ENCODE measurements at places on chromosomes 13 and 19.

DNA sequence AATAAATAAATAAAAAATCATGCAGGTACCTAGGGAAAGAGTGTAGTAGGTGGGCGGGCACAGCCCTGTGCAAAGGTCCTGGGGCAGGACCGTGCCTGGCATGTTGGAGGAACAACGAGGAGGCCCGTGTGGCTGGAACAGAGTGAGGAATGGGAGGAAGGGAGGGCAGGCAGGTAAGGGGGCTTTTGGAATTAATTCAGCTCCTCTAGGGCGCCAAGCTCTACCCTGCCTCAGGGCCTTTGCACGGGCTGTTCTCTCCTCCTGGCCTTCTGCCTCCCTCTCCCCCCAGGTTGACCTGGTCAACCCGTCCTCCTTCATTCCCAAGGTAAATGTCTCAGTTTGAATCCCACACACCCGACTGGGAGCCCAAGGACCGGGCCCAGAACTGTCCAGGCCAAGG lies 31.1 kb upstream of the SEMA6B start:
- no peak for DNase-seq

- DNase-seq: no peak
Measured at GRCh38 chr19:29413435-29413834, 112.4 kb upstream of the VSTM2B start.

- DNase-seq: peak; percentile 71
Measured at GRCh38 chr19:38683393-38684077, 36.1 kb downstream of the ACTN4 start.

DNA sequence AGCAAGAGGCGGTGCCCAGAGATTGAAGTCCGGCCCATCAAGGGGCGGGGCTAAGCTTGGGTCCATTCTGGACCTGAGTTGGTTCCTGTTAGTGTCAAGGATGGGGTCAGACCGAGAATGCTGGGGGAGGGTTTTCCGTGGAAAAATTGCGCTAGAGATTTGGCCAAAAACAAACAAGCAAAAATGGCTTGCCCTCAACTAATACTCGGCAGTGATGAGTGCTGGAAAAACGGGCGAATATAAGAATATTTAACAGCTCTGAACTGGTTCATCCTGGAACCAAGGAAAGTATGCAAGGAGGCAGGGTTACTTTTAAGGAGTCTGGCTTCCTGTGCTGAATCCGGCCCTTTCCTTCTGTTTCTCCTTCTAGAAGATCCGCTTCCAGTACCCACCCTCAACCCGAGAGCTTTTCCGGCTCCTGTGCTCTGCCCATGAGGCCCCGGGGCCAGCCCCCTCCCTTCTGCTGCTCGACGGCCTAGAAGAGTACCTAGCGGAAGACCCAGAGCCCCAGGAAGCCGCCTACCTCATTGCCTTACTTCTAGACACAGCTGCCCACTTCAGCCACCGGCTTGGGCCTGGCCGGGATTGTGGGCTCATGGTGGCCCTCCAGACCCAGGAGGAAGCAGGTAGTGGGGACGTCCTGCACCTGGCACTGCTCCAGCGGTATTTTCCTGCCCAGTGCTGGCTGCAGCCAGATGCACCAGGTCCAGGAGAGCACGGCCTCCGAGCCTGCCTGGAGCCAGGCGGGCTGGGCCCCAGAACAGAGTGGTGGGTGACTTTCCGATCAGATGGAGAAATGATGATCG lies 880 bp downstream of the SWSAP1 start:
- no peak for DNase-seq

- DNase-seq: peak; percentile 54
Measured at GRCh38 chr19:45569619-45570421, 14.8 kb downstream of the OPA3 start.

GRCh38 chr19:46813839-46814358 lies 25.5 kb upstream of the SLC1A5 start:
- peak; percentile 36 for DNase-seq

DNA sequence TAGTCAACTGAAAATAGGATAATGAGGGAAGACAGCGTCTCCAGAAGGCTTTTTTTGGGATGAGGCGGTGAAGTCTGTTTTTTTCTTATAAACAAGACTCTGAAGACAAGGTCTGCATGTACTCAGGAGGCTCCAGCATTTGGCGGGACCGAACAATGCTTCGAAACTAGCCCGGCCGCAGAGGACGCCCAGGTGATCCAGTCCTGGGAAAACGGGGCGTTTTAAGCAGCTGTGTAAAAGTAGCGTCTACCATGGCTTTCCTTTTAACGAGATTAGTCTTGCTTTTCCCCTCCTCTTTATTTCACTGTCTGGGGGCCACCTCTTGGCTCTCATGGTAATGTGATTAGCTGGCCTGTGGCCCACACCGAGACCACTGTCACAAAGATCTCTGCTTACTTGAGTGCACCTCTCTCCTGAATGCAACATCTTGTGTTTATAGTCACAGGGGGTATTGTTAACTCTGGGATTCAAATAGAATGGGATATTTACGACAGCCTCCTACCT lies 29.4 kb upstream of the GTF3A start:
- no peak for DNase-seq

DNA sequence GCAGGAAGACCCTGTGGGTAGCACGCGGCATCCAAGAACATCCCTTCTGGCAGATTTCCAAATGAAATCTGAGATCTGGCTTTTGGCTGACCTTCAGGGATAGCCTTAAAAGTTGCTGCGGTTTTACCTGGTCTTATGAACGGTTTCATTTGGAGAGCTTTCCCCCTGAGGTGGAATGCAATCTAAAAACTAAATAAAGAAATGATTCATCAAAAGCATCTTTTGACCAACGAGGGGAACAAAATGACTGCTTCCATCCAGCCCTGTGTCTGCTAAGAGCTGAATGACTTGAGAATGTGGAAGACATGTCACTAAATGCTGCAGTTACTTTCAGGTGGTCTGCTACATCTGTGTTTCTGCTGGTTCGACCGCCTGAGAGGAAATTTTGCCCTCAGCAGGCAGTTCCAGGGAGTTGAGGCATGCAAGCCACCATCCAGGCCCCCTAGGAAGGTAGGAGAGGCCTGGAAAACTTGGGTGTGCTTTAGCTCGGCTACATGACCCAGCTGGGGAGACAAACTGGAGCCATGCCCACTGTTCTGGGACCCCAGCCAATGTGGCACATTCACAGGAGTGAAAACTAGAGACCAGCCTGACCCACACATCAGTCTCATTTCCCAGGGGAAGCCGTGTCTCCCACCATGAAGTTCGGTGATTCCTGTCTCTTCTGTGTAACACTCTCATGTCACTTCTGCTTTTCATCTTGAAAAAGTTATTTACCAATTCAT lies 175.1 kb upstream of the KL start:
- DNase-seq: no peak

DNA sequence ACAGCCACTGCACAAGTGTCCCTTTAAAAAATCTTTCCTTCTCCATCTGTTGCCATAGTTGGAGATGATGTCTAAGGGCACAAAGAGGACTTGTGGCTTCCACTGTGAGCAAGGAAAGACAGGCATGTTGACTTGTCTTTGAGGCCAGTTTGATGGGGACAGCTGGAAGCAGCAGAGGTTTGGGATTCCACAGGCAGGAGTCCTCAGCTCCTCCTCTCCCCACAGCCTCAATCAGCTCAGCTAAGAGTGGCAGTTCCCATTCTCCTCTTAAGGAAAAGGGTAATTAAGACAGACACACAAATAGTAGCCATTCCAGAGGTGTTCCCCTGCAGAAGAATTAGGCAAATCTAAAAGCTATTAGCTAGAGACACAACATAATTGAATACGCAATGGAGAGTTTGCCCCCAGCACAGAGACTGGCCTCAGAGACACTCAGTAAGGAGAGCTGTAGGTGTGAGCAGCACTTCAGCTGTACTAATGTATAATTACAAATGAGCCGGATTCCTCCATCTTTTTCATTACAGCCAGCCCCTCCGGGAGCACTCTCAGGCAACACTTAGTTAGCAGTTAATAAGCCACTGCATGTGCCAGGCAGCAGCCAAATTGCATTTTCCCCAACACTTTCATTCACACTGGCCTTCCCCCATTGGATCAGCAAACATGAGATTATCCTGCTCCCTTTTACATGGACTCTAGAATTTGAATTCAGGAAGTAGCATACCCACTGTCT lies 434.0 kb downstream of the FOXO1 start:
- DNase-seq: no peak

DNA sequence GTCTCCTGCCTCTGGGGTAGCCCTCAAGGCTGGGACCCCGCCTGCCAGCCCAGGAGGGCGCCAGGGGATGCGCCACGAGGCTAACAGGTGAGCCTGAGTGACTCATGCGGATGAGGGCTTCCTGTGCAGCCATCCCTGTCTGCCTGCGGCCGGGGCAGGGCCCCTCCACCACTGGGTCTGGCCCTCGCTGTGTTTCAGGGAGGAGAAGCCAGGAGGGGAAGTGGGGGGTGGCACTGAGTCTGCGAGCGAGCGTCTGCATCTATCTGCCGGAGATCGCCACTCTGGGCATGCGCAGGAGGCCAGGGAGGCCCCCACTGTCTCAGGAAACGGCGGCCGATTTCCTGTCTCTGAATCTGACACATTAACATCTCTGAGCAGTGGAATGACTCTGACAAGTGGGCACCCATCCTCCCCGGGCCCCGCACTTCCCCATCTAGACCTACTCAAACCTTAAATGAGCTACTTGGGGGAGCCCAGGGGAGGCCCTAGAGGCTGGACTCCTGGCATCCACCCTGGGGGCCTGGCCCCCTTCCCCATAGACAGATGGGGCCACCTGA lies 19.7 kb downstream of the RFX1 start:
- DNase-seq: no peak

DNA sequence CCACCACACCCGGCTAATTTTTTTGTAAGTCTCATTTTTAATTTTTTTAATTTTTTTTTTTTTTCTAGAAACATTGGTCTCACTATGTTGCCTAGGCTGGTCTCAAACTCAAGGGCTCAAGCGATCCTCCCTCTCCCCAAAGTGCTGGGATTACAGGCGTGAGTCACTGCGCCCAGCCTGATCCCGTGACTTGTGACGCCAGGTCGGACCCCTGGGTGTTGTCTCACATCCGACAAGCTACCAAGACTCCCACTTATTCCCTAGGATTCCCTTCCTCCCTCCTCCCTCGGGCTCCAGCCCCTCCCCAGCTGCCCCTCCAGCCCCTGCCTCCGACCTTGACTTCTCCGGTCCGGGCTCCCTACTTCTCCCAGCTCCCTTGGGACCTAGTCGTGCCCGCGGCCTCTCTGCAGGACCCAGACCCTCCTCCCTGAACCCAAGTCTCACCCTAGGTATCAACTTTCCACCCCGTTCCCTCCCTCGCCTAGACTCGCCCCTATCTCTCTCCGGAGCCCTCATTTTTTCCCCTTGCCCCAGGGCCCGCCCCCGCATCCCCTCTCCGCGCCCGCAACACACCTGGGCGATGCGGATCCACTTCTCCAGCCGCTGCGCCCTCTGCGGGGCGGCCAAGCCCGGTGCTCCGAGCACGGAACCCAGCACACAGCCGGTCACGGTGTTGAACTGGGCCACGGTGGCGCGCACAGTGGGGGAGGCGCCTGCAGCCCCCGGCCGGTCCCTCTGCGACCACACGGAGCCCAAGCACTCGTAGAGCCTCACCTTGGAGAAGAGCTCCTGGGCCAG lies 13.1 kb downstream of the RGL3 start:
- DNase-seq: no peak

GRCh38 chr13:29448174-29448573 lies 147.3 kb downstream of the SLC7A1 start:
- DNase-seq: no peak

- peak; percentile 72 for DNase-seq
Measured at GRCh38 chr13:24693862-24694471, 13.8 kb downstream of the ATP12A start.

DNA sequence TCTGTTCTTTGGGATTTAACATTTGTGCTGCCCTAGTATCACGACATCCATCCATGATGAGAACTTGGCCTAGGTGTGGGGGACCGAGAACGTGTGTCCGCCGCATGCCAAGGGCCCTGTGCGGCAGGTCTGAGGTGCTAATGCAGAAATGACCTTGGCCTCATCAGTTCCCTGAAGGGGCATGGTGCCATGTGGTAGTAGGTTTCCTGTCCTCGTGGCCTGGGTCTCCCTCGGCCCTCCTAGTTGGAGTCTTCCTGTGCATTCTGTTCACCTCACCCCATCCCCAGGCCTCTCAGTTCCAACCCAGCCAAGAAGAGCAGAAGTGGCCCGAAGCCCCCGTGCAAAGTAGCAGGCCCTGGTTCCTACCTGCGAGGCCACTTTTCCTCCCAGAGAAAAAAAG lies 59.8 kb downstream of the GGACT start:
- no peak for DNase-seq

DNA sequence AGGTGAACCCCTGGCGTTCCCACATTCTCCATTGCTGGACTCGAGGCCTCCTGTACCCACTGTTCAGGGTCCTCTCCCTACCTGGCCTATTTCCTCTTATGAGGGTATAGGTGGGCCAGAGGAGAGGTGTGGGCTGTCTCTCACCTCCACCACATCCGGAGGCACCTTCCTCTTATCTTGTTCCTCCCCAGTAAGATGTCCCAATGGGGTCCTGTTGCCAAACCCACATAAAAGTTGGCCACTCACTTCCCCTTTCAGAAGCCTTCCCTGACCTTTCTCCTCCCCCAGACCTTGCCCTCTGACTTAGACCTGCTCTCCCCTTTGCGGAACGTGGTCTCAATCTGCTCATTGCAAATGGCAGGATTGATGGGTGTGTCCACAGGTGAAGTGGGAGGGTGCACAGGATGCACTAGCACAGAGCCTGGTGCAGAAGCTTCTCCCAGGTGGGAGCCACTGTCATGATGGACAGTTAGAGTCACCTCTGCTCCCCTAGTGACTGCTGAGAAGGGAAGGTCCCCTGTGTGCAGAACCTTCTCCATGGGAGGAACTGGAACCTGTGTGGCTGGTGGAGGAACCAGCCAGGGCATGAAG lies 1.3 kb downstream of the CYP4F3 start:
- DNase-seq: no peak

GRCh38 chr13:110799246-110800236 lies 86.0 kb downstream of the ING1 start:
- DNase-seq: no peak

All from HuH-7.5 (cell line).